Uterus (tissue), 4 donors: ENCODE measurements at places on chromosomes 12 and 14.

DNA sequence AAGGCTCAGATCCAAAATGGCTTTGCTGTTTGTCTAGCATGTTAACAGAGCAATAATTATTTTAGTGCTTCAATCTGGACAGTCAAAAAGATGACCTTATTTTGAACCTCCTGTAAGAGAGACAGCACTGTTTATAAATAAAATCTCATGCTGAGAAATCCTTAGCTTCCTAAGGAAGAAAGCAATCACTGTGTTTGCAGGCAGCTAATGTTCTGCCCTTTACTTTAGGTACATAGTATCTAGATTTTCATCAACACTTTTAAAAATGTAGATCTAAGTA is 105.3 kb downstream of the PRKD1 start:
- no peak for DNase-seq

- no peak for DNase-seq
Measured at GRCh38 chr12:90987101-90987500, 17.7 kb downstream of the EPYC start.

DNA sequence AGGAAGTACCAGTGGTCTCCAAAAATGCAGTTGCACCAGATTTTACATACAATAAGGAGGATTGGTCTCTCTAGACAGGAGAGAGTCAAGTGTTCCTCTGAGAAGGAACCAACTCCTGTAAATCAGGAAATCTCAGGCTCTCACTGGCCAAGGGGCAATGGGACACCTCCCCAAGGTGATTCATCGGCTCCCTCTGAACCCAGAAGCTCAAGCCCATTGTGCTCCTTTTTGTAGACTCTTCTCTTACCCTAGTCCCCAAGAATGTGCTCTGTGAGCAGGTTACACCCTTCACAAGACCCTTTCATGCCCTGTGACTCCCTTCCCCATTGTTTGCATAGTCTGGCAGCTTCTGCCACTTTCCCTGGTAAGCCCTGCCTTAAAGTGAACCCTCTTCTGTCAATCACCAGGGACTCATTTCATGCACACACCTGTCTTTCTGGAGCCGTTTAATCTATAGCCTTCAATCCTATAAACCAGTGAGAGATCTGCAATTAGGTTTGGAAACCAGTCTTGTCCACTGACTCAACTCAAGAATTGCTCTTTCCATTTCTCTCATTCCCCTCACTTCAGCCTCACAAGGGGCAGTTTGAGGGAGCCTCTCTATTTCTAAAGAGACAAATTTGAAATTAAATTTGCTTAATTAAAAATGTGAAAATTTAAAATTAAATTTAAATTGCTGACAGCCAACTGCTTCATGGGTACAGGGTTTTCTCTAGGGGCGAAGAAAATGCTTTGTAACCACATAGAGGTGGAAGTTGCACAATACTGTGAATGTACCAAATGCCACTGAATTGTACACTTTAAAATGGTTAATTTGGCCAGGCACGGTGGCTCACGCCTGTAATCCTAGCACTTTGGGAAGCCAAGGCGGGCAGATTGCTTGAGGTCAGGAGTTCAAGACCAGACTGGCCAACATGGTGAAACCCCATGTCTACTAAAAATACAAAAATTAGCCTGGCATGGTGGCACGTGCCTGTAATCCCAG is 38.3 kb upstream of the LTA4H start:
- no peak for DNase-seq

DNA sequence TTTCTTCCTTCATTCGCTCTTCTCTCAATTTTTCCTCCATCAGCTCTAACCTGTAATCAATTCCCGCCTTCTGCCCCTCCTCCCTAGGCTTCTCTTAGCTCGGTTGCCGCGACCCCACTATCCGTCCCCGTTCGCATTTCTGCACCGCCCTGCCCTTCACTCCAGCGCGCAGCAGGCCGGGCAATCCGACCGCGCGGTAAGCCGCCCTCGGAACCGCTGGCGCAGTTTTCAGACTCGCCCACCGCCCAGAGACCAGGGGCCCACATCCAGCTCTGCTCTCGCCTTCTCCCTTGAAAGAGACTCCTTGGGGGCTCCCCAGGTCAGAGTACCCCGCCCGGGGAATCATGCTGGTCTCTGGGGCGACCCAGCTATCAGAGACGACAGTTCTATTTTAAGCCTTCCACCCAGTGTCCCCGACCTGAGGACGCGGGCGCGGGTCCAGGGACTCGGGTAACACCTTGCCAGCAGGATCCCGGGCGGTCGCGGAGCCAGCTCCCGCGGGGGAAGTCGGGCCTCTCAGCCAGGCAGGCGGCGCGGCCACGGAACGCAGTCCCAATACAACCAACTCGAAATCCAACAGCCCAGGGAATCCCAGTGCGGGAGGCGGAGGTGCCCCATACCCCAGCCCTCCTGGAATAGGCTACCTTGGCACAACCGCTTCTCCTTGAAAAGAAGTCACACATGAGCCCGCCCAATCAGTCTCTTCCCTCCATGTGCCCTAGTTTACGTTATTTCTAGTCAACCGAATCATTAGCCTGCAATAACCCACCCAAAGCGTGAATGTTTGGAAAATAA is 5.7 kb upstream of the SLC38A4 start:
- no peak for DNase-seq

- DNase-seq, result no peak
Measured at GRCh38 chr14:65850429-65851135, 438.1 kb downstream of the FUT8 start.

DNA sequence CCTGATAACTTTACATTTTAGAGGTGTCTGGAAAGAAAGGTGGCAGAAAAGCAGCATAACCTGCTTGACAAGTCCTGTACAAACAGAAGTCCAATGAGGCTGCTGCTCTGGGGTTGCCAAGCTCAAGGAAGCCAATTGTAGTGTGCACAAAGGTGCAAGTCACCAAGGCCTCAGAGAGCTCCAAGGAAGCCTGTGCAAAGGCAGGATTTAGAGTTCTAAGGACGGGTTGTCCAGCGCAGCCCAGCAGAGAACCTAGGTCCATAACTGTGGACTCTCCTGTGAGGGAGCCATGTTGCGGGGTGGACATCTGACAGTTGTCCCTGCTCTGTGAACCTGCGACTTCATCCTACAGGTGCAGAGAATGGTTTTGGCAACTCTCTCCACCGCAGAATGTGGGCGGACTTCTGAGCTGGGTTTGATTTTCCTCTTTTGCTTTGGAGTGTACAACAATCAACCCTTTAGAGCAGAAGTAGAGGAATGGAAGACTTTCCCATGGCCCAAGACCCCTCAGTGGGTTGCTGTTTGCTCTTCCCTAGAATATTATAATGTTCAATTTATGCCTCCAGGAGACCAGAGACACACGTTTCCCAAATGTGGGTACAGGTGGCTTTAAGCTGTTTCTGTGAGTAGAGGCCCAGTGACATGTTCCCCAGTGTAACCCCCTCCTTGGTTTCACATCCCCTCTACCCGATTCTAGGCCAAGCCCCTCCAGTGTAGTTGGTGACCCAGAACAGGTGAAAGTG is 81.0 kb downstream of the ETV6 start:
- DNase-seq, result no peak
